ENCODE measurements at places on chromosomes 3 and 15. TPM values are rescaled to one million over a fixed set of nuclear protein-coding genes. Genes with fewer than 3 reads are reported as not detected.

DNA sequence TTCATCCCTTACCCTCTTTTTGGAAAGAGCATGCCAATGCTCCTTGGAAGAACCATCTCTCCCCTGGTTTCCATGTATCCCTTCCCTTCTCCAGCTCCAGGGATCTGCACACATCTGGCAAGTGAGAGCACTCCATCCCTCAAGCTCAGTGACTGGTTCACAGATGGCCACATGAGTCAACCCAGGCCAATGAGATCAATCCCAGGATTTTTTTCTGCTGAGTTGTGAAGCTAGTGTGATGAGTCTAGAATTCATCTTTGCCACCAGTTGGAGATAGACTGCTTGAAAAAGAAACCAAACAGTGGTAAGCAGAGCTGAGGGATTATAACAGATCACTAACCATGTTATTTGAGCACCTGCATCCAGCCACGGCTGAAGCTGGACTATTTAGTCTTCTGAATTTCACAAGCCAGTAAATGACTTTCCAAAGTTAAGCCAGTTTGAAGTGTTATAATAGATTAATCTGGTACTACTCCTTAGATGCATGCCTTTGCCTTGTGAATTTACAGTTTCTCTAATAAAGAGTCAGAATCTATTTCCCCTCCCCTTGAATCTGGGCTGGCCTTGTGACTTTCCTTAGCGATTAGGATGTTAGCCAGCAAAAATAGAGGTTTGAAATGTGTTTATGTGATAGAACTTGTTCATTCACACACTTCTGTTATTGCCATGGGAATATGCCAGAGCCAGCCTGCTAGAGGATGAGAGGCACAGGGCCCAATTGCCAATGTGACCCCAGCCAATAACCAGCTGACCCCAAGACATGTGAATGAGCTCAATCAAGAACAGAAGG, 159.8 kb downstream of the WNT5A start:
- DNase-seq = no peak

Gene LYZL4
- total RNA-seq = not detected

Gene NANOGP8
- 1.2 TPM for total RNA-seq

DNA sequence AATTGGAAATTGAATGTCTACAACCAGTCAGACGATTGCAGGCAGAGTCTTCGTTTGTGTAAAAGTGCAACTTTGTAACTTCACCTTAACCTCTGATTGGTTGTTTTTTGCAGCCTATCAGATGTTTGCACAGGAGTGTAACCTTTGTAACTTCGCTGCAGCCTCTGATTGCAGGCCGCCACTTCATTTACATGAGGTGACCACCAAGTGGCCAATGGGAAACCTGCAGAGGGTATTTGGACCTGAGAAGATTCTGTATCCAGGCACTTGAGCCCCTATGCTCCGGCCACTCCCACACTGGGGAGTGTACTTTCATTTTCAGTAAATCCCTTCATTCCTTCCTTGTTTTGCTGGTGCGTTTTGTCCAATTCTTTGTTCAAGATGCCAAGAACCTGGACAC, 68.1 kb upstream of the PFN2 start:
- no peak for DNase-seq

DNA sequence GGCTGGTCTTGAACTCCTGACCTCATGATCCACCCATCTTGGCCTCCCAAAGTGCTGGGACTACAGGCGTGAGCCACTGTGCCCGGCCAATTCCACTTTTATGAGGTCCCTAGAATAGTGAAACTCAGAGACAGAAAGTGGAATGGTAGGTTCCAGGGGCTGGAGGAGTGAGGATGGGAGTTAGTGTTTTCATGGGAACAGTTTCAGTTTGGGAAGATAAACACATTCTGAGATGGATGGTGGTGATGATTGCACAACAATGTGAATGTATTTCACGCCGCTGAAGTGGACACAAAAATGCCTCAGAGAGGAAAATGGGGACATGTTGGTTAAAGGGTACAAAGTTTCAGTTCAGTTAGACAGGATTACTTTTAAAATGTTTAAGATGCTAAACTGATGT, 22.5 kb upstream of the HDAC11 start:
- no peak for DNase-seq

DNA sequence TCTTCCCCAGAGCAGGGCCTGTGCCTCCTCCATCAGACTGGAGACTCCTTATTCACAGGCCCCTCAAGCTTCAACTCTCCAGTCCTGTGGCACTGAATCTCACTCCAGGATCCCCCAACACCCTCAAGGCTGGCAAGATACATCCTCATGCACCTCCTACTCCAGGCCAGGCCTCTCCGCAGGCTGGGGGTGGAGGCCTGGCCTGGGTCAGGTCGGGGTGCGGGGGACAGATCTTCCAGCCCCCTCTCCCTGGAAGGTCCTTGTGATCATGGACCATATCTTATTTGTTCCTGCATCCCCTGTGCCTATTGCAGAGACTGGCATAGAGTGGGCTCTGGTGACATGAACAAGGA, 147.3 kb downstream of the SMAD6 start:
- DNase-seq = no peak

DNA sequence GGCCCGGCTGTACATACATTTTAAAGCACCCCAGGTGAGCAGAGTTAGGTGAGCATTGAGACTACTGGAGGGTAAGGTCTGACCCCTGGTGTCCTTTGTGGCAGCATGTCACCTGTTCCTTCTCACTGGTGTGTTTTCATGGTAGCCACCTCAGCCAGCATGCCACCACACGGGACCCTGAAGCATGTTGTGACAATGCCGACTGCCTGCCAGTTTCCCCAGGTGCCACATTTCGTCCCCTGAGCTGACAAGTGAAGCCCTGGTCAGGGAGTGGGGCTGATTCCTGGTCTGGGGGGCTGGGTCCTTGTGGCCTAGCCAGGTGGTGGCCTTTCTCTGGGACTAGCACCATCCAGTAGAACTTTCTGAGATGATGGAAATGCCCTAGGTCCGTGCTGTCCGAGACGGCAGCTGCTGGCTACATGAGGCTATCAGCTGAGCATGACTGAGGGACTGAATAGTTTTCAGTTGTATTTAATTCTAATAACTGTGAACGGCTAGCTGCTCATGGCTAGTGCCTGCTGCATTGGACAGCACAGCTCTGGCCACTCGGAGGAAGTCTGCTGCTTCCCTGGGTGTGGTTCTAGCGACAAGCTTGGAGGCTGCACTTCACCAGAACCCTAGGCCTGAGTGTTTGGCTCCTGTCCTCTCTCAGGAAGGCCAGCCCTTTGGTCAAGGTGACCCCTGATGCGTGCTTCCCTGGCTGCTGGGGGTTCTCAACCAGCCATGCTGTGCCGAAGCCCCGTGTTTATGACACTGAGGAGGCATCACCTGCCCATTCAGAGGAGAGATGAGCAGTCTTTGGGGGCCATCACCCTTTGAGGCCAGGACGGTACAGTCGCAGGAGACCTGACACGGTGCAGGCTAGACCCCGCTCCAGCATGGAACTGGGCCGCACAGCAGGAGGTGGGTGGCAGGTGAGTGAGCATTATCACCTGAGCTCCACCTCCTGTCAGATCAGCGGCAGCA, 3.9 kb downstream of the C3orf22 start:
- peak; percentile 65 for DNase-seq

- DNase-seq = no peak
Measured at GRCh38 chr15:31148297-31149087, 47.0 kb upstream of the TRPM1 start.

GRCh38 chr15:55834331-55834730, 91.4 kb upstream of the PRTG start:
- DNase-seq = no peak

DNA sequence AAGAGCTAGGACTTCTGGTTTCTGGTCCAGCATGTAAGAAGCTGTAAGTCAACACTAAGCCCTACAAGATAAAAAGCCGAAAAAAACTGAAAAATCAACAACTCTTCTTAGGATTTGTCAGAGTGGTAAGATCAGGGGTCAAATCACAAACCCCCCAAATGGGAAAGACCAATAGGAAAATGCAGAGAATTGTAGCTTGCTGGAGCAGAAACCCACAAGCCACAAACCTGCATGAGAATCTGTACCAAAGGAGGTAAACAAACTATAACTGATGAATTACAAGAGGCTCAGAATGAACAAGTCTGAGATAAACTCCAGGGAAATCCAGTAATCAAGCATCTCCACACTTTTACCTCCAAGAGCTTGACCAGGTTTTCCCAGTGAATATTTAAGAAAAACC, 36.0 kb downstream of the RFX7 start:
- no peak for DNase-seq

- DNase-seq = no peak
Measured at GRCh38 chr15:69861331-69862171, 236.2 kb downstream of the TLE3 start.

Measured in aorta (tissue), 5 donors.